ENCODE measurements at places on chromosomes 1 and 21.

DNA sequence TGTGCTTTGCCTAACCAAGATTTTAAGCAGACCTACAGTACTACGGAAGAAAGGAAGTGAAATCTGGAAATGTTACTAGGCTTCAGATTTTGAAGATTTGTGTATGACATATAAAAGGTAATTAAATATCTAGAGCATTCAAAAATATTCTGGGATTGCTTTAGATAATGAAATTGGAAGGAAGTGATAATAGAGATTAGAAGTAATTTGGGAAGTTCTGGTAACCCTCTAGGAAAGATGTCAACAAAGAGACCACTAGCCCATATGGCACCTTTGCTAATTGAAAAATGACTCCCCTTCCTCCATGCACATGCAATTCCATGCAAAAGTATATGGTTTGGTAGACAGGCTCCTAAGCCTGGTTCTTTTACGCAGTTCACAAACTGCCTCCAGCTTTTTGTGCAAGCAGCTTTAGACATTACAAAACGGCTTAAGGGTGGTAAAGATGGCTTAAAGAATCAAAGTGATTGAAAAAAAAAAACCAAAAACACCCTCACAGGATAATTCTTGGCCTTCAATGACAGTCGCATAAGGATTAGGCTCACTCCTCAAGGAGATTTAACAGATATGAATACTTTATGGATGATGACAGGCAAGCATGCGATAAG is 81.8 kb downstream of the LRRC7 start:
- no peak for DNase-seq

- no peak for DNase-seq
Observed at GRCh38 chr1:62452951-62453350, 16.1 kb downstream of the USP1 start.

GRCh38 chr1:244605835-244606370 is 47.0 kb upstream of the DESI2 start:
- DNase-seq, result no peak

DNA sequence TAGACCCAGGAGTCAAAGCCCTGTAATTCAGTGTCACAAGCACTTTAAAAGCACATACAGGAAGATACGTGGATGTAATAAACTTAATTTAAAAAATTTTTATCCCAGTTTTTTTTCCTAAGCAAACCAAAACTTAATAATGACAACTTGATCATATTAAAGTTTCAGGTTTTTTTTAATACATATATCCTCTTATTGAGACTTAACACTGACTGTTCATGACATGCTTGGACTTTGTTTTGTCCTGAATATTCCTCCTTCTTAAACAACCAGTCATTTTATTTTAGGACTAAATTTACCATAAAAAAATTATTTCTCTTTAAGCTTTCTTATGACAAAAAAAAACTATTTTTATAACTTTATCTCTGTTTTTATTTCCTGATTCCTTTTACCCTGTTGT is 64.1 kb downstream of the WDR4 start:
- no peak for DNase-seq

GRCh38 chr1:222247081-222247480 is 300.8 kb downstream of the HHIPL2 start:
- no peak for DNase-seq

DNA sequence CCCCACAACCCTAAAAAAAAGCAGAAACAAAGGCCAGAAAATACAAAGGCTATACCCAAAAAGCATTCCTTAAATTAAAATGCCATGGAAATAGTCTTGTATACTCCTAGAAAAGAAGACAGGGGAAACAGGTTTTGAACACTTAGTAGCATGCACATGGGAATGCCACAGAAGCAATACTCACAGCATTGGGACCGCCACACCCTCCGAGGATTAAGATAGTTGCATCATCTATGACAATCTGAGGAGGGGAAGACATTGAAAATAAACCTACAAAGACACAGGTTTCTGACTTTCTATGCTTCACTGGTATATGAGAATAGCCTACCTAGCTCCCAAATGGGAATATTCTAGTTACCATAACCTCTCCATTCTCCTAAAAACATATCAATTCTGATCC is 15.9 kb upstream of the CPLANE2 start:
- no peak for DNase-seq

DNA sequence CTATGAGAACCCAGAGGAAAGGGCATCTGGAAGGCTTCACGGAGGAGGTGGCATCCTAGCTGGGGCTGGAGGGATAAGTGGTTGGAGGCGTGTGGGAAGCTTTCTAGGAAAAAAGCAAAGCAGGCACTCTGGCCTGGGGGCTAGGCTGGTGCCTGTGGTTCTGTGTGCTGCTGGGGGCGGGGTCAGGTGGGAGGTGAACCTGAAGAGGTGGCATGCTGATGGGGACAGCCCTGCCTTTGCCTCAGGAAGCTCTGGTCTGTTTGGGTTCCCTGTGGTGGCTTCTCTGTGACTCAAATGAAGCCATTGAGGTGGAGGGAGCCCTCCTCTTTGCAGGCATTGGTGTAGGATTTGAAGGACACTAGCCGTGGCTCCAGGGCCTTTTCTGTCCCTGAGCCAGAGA is 221.6 kb upstream of the POU3F1 start:
- no peak for DNase-seq
